Stimulated activated CD4-positive, alpha-beta T cell treated with anti-CD3 and anti-CD28 coated beads, Interleukin-1b, Interleukin-23, amount 100 ng/mL, for 24 hours (primary cell): ENCODE measurements at places on chromosomes 3 and 15.

DNA sequence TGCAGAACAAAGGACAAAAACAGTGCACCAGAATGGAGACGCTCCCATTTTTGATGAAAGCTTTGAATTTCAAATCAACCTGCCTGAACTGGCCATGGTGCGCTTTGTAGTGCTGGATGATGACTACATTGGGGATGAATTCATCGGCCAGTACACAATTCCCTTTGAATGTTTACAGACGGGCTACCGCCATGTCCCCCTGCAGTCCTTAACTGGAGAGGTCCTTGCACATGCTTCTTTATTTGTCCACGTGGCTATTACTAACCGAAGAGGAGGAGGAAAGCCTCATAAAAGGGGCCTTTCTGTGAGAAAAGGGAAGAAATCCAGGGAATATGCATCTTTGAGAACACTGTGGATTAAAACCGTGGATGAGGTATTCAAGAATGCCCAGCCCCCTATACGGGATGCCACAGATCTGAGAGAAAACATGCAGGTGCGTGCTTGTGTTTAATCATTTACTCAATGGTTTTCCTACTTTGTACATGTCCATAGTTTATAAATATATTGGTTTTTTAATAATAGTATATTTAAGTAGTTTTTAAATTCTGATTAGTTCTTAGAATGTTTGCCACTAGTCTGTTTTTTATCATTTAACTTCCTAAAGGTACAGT, 127.1 kb downstream of the PLCL2 start:
- no peak for DNase-seq

GRCh38 chr15:78651930-78652615, 11.1 kb upstream of the CHRNB4 start:
- no peak for DNase-seq

DNA sequence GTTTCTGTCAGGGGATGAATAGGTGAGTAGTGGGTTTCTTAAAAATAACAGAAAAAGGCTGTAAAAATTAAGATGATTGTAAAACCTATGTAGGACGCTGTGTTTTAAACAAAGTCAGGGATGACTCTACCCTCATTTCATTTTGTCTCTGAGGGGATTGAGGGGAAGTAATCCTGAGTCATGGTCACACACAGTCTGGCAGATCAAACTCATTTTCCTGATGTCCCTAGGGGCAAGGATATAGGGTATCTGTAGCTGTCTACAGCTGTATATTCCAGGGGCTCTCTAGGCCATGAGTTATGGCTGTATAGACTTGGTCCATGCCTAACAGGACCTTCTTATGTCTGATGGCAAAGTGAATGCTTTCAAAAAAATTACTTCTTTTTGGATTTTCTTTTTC, 421.1 kb downstream of the PDCD6IP start:
- DNase-seq = no peak

GRCh38 chr3:195697582-195698324, 23.0 kb upstream of the MUC20 start:
- no peak for DNase-seq

DNA sequence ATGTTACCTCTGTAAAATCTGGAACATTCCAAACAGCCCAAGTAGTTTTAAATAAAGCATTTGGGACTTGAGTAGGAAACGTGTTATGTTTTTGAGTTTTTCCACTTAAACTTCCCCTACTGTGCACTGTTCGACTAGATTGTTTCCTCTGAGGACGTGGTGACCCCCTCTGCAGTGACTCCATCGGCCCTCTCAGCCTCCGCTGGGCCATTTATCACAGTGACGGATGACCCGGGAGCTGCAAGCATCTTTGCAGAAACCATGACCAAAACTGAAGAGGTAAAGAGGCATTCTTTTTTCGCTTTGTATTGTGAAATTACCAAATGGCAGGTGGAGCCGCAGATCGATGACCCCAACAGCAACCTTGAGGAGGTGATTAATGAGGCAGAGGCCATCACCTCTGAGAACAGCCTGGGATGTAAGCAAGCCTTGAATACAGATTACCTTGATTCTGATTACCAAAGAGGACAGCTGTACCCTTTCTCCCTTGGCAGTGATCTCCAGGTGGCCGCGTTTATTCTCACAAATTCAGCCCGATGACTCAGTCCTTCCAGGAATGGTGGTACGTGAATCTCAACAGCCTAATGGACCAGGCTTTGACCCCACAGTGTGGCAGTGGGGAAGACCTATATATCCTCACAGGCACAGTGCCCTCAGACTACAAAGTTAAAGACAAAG, 79.1 kb upstream of the FAN1 start:
- DNase-seq = no peak

- no peak for DNase-seq
These were observed 10.0 kb upstream of the ISLR2 start for GRCh38 chr15:74120426-74120825.

DNA sequence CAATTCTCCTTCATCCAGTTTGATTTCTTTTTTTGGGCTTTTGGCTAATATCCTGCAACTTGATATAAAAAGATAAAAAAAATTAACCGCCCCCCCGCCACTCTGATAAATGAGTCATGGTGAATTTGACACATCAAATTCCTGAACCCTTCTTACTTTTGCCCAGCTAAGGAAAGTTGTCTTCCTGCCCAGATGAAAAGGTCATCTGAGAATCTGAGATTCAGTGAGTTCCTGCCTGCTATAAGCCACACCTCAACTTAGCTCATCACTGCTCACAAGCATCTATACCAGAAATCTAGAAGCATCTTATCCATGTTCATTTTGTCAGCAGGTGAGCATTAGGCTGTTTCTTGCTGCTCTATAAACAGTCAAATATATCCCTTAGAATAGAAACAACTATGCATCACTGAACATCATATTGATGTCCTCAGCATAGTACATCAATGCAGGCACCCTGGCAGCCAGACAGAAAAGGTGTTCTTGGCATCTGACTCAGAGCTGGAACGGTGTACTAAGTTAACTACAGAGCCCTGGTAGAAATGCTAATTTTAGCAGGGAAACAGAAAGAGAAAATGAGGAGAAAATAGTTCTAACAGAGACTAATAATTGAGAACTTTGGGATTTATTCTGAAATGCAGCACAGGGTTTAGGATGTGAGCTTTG, 77.1 kb downstream of the SEMA6D start:
- DNase-seq = no peak

- DNase-seq = no peak
These were observed 72.7 kb downstream of the UBE2E2 start for GRCh38 chr3:23275814-23276213.

GRCh38 chr3:139302801-139303113, 41.1 kb upstream of the MRPS22 start:
- DNase-seq = no peak

DNA sequence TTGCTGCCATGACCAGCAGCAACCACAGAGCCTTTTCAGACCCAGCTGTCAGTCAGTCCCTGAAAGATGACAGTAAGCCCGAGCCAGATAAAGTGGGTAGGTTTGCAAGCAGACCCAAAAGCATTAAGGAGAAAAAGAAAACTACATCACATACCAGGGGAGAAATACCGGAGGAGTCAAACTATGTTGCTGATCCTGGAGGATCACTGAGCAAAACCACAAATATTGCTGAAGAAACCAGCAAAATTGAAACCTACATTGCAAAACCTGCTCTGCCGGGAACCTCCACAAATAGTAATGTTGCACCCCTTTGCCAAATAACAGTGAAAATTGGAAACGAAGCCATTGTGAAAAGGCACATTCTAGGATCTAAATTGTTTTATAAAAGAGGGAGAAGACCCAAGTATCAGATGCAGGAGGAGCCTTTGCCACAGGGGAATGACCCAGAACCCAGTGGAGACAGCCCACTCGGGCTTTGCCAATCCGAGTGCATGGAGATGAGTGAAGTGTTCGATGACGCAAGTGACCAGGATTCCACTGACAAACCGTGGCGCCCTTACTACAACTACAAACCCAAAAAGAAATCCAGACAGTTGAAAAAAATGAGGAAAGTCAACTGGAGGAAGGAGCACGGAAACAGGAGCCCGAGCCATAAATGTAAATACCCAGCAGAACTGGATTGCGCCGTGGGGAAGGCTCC, 42.1 kb upstream of the RASA2 start:
- DNase-seq = no peak

- DNase-seq = no peak
These were observed 18.1 kb upstream of the C3orf38 start for GRCh38 chr3:88131695-88132094.

GRCh38 chr3:107970993-107971580, 119.7 kb downstream of the CD47 start:
- no peak for DNase-seq

GRCh38 chr3:139537795-139538621, 1.5 kb downstream of the RBP1 start:
- no peak for DNase-seq

DNA sequence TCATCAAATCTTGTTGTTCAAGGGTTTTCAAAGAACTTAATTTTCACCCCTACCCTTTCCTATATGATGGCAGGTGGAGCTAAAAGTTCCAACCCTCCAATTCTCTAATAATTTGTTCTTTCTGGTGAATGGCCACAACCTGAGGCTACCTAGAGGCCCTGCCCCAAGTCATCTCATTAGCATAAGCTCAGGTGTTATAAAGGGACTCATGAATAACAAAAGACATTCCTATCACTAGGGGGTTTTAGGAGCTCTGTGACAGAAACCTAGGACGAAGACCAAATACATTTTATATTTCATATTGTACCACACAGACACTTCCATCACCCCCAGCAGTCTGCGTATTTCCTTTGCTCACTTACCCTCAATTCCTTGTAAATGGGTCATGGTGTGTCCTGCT, 483.6 kb upstream of the EPHA6 start:
- no peak for DNase-seq

DNA sequence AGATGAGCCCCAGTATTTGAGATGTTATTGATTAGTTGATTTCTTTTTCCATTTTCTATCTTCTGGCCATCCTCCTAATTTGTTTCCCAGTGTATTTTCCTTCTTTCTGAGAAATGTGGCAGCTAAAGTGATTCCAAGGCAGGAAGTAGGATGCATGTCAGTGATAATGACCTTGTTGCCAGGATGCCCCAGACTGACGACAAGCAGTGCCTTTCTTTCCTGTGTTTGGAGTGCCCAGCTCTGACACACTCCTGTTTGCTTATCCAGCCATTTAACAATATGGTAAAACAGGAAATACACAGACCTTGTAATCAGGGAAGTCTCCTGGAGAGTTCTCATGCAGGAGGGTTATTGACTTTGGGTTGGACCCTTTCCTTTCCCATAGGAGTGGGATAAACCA, 20.4 kb downstream of the TMOD2 start:
- no peak for DNase-seq

GRCh38 chr3:108603691-108604090, 14.2 kb downstream of the DZIP3 start:
- DNase-seq = no peak

DNA sequence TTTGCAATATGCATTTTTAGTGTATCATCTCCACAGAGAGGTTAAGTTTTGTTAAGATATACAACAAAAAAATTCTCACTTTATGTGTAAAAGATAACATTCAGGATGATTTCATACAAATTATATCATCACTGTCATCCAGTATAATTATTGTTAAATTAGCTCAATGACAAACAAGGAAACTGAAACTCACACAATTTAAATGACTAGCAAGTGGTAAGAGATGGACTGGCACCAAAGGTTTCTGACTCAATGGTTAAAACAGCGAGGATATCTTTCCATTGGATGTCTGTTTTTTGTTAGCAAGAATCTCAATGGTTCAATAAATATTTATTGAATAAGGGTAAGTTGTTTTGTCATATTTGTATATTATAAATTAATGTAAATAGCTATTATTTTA, 22.6 kb downstream of the CIP2A start:
- DNase-seq = no peak

DNA sequence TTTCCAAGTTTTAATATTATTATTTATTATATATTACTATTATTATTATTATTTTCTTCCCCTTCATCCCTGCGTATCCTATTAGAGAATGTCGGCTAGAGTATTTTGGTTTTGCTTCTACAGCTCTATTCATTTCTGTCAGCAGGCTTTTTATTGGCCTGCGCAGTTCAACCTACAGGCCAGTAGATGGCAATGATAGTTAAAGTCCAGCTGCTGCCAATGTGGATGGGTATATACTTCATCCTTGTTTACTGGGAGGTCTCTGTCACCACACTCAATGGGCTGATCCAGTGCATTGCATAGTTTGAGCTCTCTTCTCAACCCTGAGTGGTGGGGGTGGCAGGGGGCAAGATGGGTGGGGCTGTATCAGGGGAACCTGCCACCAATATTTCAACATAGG, 799.8 kb downstream of the NSUN3 start:
- DNase-seq = no peak

GRCh38 chr3:38227989-38228388, 37.6 kb upstream of the SLC22A13 start:
- no peak for DNase-seq

DNA sequence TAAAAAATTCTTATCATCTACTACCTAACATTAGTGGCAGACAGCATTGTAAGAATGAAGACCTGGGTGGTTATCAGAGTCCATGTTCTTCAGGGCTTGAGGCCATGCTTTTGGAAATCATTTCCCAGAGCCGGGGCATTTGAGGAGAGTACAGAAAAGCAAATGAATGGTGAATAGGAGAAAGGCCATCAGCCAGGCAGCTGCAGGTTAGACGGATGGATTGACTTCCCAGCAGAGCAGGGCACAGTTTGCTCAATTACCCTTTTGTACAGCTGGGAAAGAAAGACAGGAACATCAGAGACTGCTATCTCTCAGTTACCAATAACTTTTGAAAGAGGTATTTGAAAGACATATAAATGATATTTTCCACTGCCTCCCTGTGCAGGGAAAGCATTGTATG, 135.6 kb downstream of the ALCAM start:
- DNase-seq = no peak

DNA sequence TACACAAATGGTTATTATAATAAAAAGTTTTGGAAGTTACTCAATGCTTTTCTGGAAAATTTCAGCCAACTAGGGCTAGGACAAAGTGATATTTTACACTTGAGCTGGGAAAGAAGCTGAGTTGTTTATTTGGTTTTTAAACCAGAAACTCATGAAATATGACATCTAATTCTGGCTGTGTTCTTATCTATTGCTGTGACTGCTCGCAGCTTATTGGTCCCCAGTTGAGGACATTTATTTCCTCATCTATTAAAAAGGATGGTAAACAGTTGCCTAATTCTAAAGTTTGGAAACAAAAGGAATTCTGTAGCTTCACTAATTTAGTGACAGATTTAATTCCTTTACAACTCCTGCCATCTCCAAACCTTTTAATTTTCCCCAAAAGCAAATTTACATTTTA, 487.6 kb upstream of the IL12A start:
- DNase-seq = no peak

DNA sequence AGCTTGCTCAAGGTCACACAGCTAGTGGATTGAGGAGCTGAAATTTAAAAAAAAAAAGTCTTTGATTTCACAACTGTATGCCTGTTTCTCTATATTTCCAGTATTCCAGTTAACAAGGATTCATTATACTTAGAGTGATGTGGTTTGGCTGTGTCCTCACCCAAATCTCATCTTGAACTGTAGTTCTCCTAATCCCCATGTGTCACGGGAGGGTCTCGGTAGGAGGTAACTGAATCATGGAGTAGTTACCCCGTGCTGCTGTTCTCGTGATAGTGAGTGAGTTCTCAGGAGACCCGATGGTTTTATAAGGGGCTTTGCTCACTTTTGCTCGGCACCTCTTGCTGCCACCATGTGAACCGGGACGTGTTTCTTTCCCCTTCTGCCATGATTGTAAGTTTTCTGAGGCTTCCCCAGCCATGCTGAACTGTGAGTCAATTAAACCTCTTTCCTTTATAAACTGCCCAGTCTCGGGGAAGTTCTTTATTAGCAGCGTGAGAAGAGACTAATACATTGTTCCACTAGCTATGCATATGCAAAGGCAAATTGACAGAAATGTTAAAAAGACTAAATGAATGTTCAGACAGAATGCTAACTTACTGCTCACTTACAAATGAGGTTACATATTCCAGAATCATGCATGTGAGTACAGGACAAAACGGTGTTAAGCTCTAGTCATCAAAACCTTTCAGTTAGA, 1101.9 kb downstream of the ROBO1 start:
- DNase-seq = no peak
